Epithelial cell of alveolus of lung (primary cell): ENCODE measurements at places on chromosomes 1 and 21. TPM values are rescaled to one million over a fixed set of nuclear protein-coding genes. Genes with fewer than 3 reads are reported as not detected.

FAM177B gene
- total RNA-seq, result not detected in 2 replicates

TFB2M gene
- total RNA-seq, result 14.3 and 15.3 TPM in 2 replicates

UBE2U gene
- not detected in 2 replicates for total RNA-seq

ZBTB8A gene
- total RNA-seq, result 4.4 and 7.3 TPM in 2 replicates

SPATA6 gene
- 3.1 and 6.4 TPM in 2 replicates for total RNA-seq

MAB21L3 gene
- total RNA-seq, result not detected in 2 replicates

DMBX1 gene
- total RNA-seq, result not detected in 2 replicates

RPE65 gene
- 0.32 TPM in 1 of 2 replicates, not detected in the other for total RNA-seq

SRP9 gene
- 274 and 305 TPM in 2 replicates for total RNA-seq

TMEM200B gene
- 21.1 and 28.7 TPM in 2 replicates for total RNA-seq

CFHR2 gene
- total RNA-seq, result not detected in 2 replicates

SPRR2B gene
- not detected in 2 replicates for total RNA-seq

IL19 gene
- total RNA-seq, result not detected in 2 replicates

USP16 gene
- total RNA-seq, result 18.2 and 19.7 TPM in 2 replicates

MAN1C1 gene
- 0.65 and 2.9 TPM in 2 replicates for total RNA-seq

HSD3B2 gene
- not detected in 2 replicates for total RNA-seq

KCNQ4 gene
- 0.08 TPM in 1 of 2 replicates, not detected in the other for total RNA-seq

NUP210L gene
- not detected in 2 replicates for total RNA-seq

IGSF8 gene
- total RNA-seq, result 12.7 and 22.9 TPM in 2 replicates

MOB3C gene
- total RNA-seq, result 5.9 and 8.8 TPM in 2 replicates

HPDL gene
- 1.3 and 8.3 TPM in 2 replicates for total RNA-seq

GUCA2A gene
- total RNA-seq, result not detected in 2 replicates

VASH2 gene
- 3.5 and 6.8 TPM in 2 replicates for total RNA-seq

DMRTA2 gene
- total RNA-seq, result under 0.01 TPM in 1 of 2 replicates, not detected in the other

GJA4 gene
- 0.39 and 2.6 TPM in 2 replicates for total RNA-seq

DDX20 gene
- total RNA-seq, result 10.7 and 19.0 TPM in 2 replicates

COL6A1 gene
- 1,740 and 2,083 TPM in 2 replicates for total RNA-seq

S100A8 gene
- not detected in 2 replicates for total RNA-seq

TCHH gene
- total RNA-seq, result under 0.01 TPM in 1 of 2 replicates, not detected in the other

SMPDL3B gene
- 0.26 TPM in 1 of 2 replicates, not detected in the other for total RNA-seq

OR2L3 gene
- not detected in 2 replicates for total RNA-seq

TEDDM1 gene
- total RNA-seq, result not detected in 2 replicates

IQCC gene
- total RNA-seq, result 3.2 and 4.6 TPM in 2 replicates

AGMAT gene
- total RNA-seq, result 0.16 and 1.7 TPM in 2 replicates

FCRL6 gene
- total RNA-seq, result not detected in 2 replicates

FCGR2B gene
- not detected in 2 replicates for total RNA-seq

GBP5 gene
- total RNA-seq, result not detected in 2 replicates

DLGAP3 gene
- total RNA-seq, result under 0.01 and 0.08 TPM in 2 replicates

RNF186 gene
- total RNA-seq, result not detected in 2 replicates

KPRP gene
- total RNA-seq, result not detected in 2 replicates

AK5 gene
- total RNA-seq, result 3.4 and 14.7 TPM in 2 replicates

SH3BGR gene
- total RNA-seq, result 1.2 and 4.3 TPM in 2 replicates

CDC42BPA gene
- 15.6 and 21.7 TPM in 2 replicates for total RNA-seq

TFF2 gene
- not detected in 2 replicates for total RNA-seq

FCAMR gene
- not detected in 2 replicates for total RNA-seq
